NCI-H2171 (cell line): ENCODE measurements at places on chromosomes 1 and 21.

DNA sequence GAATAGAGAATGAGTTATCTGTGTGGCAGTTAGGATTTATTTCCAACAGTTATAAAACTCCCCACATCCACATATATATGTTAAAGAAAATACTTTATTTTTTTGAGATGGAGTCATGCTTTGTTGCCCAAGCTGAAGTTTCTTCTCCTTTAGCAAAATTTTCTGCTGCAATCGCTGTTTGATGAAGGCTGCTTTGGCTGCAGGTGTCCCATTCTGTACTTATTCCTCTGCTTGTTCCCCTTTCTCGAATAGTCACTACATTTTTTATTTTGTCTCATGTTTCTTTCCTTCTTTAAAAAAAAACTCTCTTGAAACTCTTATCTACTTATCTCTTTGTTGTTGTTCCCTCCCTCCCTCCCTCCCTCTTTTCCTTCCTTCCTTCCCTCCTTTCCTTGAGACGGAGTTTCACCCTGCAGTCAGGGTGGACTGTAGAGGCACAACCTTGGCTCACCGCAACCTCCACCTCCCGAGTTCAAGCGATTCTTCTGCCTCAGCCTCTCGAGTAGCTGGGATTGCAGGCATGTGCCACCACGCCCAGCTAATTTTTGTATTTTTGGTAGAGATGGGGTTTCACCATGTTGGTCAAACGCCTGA lies 10.6 kb downstream of the OR2W3 start:
- no peak for DNase-seq

DNA sequence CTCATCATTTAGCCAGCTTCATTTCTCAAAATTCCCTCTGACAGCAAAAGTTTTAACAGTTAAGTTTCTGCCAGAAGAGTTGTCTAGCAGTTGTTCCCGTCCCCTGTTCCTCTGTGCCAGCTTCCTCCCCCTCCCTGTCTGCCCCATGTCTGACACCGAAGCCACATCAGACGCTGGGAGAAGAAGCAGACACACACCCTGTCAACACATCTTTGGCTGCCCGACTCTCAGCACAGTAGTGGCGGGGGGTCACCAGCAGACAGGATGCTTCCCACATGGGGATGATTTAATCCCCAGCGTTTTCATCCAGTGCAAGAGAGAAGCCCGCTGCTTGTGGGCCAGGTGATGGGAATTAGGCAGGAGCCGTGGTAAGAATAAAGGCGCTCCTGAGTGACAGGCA lies 379.4 kb upstream of the RUNX1 start:
- no peak for DNase-seq

GRCh38 chr1:227322376-227322775 lies 4.1 kb upstream of the CDC42BPA start:
- DNase-seq: no peak

DNA sequence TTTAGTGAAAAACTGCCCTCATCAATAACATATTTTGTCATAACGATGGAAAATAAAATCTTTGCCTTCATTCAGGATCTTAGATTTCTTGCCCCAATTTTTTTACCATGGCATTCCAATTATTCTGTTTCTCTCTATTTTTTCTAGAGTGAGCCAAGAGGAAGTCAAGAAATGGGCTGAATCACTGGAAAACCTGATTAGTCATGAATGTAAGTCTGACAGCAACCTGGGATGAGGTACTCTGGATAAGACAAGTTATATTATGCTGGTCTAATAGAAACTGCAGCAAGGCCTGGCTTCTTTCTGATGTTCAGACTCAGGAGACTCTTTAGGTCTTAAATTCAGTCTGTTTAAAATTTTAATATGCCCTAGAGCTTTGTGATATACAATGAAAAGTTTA lies 3.5 kb downstream of the RGS4 start:
- no peak for DNase-seq

DNA sequence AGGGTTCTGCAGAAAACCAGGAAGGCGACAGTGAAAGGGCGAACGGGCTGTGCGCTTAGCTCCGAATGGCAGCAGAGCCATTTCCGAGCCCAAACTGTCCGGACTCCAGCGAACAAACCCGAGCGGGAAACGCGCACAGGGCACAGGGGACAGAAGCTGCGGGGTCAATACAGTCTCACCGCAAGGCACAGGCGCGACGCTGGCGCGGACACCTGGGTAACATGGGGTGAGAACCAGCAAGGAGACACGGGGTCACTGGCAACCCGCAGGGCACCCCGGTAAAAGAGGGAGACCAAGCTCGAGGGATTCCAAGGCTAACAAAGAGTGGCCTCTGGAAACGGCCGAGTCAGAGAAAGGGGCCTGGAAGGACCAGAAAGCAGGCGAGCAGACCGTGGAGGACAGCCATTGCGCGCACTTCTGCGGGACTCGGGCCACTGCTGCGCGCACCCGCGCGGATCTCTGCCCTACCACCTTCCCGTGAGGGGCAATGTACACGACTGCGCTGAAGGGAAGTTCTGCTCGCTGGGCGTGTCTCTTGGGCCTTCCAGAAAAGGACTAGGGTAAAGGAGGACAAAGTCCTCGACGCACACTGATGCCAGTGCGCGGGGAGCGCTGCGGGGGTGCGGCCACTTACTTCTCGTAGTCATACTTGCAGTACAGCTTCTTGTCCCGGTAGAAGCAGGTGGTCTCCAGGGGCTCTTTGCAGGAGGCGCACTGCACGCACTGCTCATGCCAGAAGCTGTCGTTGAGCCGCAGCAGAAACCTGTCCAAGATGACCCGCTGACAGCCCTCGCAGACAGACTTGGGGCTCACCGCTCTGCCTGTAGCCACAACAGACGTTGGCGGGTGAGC lies 3.8 kb downstream of the LMX1A start:
- no peak for DNase-seq

DNA sequence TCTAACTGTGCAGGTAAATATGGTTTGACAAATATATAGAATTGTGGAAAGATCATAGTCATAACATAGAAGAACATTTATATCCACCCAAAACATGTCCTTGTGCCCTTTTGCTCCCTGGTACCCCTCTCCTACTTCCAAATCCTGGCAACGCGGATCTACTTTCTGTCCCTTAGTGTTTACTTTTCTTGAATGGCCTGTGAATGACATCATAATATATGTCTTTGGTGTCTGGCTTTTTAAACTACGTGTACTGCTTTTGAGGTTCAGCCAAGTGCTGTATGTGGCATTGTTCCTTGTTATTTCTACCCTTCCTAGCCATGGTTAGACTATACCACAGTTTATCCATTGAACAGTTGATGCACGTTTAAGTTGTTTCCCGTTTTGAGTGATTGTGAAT lies 155.6 kb downstream of the SDCCAG8 start:
- DNase-seq: no peak

DNA sequence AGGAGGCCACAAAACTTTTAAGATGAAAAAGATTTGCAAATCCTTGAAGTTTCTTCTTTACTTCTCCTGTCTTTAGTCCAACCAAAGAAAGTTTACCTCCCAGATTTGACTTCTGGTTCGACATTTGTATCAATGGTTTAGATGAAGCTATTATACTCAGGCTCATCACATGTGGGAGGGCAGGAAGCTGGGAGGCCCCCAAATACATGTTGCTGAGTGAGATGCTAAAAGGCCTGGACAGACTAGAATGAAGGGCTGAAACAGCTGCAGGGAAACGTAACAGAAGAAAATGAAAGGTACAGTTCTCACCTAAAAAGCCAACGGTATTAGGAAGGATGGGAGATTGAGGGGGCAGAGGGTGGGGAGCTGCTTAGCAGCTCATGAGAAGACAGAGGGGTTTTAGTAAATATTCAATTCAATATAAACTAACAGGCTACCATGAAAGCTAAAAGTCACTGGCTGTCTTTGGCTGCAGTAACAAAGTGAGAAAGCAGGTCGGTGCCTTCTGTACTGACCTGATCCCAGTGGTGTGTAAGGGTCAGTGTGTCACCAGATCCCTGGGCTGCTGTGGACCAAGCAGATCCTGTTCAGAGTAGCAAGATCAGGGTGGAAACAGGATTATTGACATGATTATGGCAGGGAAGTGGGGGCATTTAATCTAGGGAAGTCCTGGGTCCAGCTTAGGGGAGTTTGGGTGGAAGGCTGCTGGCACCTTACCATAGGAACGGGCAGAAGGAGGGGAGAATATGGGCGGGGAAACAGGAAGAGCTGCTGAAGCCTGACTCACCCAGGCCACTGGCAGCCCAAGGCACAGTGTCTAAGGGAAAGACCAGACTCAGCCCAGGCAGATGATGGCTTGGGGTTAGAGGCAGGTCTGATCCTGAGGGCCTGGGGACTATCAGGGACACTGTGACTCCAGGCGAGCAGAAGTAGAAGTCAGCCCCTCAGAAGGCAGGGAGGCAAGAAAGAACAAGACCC lies 60.4 kb downstream of the KCNN3 start:
- DNase-seq: no peak

GRCh38 chr1:201389051-201389450 lies 10.1 kb downstream of the LAD1 start:
- no peak for DNase-seq

- DNase-seq: no peak
These were observed 6.9 kb upstream of the ZNF362 start for GRCh38 chr1:33249422-33249821.

DNA sequence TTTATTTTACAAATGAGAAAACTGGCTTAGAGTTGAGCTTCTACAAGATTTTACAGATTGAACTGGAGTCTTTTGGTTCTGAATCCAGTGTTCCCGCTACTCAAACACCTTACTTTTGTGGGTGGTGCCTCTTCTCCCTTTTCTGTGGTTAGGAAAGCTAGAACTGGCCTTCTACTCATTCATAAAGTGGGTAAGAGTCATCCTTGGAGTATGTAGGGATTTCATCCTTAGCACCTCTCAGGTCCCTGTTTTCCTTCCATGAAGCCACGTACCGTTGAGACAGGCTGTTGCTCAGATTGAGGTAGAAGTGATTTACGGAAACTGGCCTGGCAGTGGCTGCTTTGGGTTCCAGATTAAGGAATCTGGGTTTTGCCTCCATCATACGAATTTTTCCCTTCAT lies 35.8 kb downstream of the WNT4 start:
- no peak for DNase-seq

GRCh38 chr21:42461185-42461520 lies 34.9 kb downstream of the RSPH1 start:
- DNase-seq: no peak

DNA sequence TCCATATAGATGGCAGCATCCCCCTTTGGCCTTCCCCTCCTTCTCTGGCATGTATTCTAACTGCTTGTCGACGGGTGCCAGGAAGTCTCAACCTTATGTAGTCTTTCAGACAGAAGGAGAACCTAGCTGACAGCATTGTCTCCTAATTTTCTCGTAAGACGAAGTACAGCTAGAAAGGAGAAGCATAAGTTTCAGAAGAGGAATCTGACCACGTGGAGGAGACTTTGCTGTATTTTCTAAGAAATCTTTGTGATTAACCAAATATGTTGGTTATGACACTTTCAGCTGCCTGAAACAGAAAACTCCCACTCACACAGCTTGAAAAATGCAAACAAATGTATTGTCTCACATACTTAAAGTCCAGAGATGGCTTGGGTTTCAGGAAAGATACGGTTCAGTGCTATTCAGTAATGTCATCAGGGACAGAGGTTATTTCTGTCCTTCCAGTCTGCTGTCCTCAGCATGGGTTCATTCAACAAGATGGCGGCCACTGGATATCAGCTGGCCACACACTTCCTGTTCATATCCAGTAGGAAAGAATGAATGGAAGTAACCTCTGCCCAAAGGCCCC lies 109.5 kb upstream of the ZNF648 start:
- DNase-seq: no peak

DNA sequence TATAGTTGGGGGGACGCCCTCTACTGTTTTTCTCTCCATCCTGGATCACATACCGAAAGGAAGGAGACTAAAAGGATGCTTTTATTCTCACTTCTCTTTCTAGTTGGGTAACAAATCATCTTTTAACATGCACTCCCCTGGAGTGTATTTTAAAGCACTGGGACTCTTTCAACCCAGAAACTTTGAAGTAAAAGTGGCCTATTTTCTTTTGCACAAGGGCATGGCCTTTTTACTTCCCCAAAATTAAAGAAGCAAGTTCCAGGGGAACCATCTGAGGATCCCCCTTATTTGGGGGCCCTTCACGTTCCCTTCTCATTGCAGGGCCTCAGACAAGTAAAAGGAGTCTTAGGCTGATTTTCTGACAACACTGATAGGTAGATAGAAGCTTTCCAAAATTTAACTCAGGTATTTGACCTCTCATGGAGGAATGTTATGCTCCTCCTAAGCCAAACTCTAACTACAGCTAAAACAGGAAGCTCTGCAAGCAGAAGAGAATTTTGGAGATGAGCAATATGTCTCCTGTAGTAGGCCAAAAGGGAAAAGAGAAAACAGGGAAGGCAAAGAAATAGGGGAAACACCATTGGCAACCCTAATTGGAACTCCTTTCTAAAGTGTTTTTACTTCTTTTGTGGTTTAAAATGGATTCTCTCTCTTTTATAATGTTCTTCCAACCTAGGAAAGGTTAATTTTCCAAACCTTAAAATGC lies 8.9 kb upstream of the CD46 start:
- no peak for DNase-seq

DNA sequence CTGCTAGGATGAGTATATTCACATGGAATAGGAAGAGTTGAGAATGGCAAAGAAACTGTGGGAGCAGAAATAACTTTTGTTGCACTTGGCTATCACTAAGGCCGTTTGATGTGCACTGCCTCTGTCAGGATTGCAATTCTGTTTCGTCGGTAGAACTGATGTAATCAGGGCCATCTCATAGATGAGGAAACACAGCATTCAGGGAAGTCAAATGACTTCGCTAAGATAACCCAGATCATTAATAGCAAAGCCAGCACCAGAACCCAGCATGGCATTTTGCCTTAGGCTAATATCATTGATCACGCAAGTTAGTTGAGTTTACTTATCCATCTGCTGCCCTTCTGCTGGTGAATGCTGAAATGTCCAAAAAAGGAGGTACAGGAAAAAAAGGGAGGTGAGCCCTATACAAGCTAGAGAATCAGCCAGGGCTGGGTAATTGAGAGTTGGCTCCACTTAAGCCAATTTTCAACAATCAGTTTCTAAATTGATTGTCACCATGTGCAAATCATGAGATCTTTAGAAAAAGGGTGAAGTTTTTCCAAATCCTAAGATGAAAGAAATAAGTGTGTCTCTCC lies 7.6 kb downstream of the RASSF5 start:
- DNase-seq: no peak

DNA sequence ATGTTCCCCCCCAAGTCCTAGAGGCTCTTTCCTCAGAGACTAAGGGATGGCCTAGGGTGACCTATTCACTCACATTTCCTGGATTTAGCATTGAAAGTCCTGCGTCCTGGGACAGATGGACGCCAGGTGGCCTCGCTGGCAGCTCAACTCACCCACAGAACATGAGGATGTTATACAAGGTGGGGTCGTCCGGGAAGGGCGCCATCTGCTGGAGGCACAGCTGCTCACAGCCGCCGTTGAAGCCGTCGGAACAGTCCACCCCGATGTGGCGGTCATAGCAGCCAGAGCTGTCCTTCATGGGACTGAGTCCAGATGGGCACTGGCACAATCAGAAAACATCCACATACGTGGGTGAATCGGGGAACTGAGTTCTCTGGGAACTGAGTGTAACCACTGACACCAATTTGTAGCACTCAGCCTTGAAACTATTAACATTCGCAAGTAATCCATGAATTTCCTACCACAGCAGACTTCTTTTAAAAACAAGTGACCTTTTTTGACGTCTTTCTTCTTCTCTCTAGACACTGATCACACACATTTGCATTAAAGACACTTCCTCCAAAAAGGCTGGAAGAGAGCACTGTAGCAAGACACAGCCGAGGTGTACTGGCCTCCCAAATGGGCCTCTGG lies 215.4 kb downstream of the ASTN1 start:
- DNase-seq: no peak

GRCh38 chr1:37353871-37354270 lies 120.5 kb upstream of the ZC3H12A start:
- DNase-seq: no peak
